Ovary (tissue), 10 donors: ENCODE measurements at places on chromosomes 3 and 15. TPM values are rescaled to one million over a fixed set of nuclear protein-coding genes. Genes with fewer than 3 reads are reported as not detected.

DNA sequence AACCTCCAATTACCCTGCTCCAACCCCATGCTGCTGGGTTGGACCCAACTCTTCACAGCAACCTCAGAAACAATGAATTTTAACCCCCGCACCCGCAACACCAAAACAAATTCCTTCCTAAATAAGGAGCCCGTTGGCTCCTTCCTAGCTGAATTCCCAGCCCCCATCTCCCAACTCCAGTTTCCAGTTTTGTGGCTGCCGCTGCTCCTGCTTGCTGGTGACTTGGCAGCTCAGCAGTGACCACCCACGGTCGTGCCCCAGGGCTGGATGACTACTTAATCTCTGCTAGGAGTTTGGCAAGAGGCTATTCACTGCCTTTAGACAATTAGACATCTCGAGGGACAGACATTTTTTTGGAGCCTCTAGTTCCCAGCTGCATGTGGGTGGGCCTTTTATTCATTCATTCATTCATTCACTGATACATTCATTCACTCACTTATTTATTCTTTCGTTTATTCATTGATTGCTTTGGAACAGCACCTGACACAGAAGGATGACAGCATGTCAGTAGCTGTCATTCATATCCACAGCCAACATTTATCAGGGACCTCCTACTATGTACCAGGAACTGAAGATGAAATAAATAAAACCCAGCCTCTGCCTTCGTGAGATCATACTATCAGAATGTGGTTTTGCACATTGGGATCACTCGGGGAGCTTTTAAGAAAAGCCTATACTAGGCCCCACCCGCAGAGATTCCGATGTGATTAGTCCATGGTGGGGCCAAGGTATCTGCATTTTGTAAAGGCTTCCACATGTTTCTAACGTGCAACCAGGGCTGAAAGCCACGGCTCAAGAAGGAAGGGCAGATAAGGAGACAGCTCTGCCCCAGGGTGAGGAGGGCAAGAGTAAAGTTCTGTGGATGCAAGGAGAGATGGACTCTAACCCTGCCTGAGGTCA lies 256.5 kb downstream of the SHQ1 start:
- no peaks in the 10 kb centered on the region for H3K36me3 ChIP-seq
- H3K4me3 ChIP-seq, result no peak overlapping the region
- H3K27me3 ChIP-seq, result no peaks in the 10 kb centered on the region
- peaks cover 2% of the 10 kb centered on the region for H3K4me1 ChIP-seq
- peak; percentile 43 for DNase-seq
- no peak overlapping the region for H3K27ac ChIP-seq

Gene ZPLD1
- total RNA-seq, result not detected

Gene POPDC2
- 2.4 TPM for total RNA-seq

DNA sequence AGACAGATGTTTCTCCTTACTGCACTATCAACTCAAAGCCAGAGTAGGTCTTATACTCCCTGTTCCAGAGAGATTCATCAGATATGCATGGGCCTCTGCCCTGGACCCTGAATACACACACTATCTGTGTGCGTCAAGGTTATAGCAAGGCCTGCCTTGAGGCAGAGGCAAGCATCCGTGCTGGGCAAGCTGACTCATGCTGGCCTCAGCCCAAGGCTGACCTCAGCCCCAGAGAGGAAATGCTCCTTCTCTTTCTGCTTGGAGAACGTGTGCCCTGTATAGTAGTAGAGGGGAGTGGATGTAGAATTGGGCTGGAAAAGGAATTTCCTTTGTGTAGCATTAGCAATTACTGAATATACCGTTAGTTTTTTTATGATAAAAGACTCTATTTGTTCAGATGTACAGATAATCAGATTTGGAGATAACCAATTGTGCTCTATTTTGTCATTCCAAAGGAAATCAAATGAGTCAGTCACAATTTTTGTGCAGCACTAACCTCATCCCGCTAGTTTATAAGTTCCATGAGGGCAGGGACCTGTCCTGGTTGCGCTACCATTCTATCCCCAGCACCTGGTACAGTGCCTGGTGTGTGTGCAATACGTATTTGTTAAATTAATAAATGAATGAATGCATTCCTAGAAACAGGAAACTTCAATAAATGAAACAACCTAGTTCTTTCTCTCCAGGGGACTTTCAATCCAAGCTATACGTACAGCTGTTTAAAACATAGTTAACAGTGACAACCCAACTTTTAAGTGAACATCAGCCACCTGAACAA lies 13.3 kb upstream of the PAQR9 start:
- peak; percentile 79 for DNase-seq
- no peaks in the 10 kb centered on the region for H3K36me3 ChIP-seq
- no peak overlapping the region for H3K27ac ChIP-seq

Gene GSK3B
- total RNA-seq, result 25.3 TPM

Gene FGF7
- 38.9 TPM for total RNA-seq

Gene SCN5A
- 1.4 TPM for total RNA-seq

GRCh38 chr3:122952520-122952919 lies 75.0 kb downstream of the SEMA5B start:
- DNase-seq, result no peak
- H3K4me3 ChIP-seq, result no peak overlapping the region
- H3K4me1 ChIP-seq, result peaks cover 1% of the 10 kb centered on the region
- H3K27ac ChIP-seq, result no peak overlapping the region
- H3K27me3 ChIP-seq, result no peaks in the 10 kb centered on the region

Gene SLCO2A1
- 6.3 TPM for total RNA-seq

GRCh38 chr15:40899536-40900207 lies 5.4 kb downstream of the VPS18 start:
- H3K27ac ChIP-seq, result no peak overlapping the region
- no peak for DNase-seq
- no peaks in the 10 kb centered on the region for H3K4me1 ChIP-seq
- H3K27me3 ChIP-seq, result no peaks in the 10 kb centered on the region

DNA sequence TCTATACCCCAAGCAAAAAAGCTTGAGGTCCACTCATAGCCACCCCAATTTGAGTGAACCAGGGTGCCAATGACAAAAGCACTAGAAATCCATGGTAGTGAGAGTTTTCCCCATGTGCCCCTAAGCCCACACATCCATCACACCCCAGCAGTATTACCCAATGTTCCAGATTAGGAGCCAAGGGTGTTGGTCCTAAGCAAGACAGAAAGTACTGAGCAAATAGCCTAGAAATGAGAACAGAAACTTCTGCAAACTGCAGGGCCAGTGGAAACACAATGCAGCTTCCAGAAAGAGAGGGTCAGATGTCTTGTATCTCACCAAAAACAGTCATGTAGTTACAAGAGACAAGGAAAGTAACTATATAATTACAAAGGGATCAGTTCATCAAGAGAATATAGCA lies 10.9 kb upstream of the OXTR start:
- DNase-seq, result no peak
- H3K4me1 ChIP-seq, result no peaks in the 10 kb centered on the region
- H3K36me3 ChIP-seq, result no peaks in the 10 kb centered on the region
- H3K27me3 ChIP-seq, result no peaks in the 10 kb centered on the region
- H3K4me3 ChIP-seq, result no peak overlapping the region
- no peak overlapping the region for H3K27ac ChIP-seq

Gene IVD
- 61.6 TPM for total RNA-seq

Gene HCLS1
- total RNA-seq, result 12.0 TPM

Gene GOLGA8J
- not detected for total RNA-seq

Gene PPCDC
- total RNA-seq, result 9.7 TPM

Gene ONECUT1
- not detected for total RNA-seq

Gene SPCS1
- 104 TPM for total RNA-seq

GRCh38 chr3:70800951-70801350 lies 488.5 kb upstream of the MDFIC2 start:
- H3K27me3 ChIP-seq, result no peaks in the 10 kb centered on the region
- DNase-seq, result no peak
- H3K36me3 ChIP-seq, result no peaks in the 10 kb centered on the region
- no peak overlapping the region for H3K27ac ChIP-seq

GRCh38 chr3:13581485-13582365 lies 32.8 kb downstream of the FBLN2 start:
- H3K4me3 ChIP-seq, result no peak overlapping the region
- no peak for DNase-seq
- H3K27me3 ChIP-seq, result no peaks in the 10 kb centered on the region
- no peak overlapping the region for H3K27ac ChIP-seq
- no peaks in the 10 kb centered on the region for H3K36me3 ChIP-seq

- no peaks in the 10 kb centered on the region for H3K4me1 ChIP-seq
- no peak overlapping the region for H3K27ac ChIP-seq
- H3K27me3 ChIP-seq, result no peaks in the 10 kb centered on the region
- no peak for DNase-seq
Observed at GRCh38 chr3:143099210-143099609, 20.4 kb upstream of the CHST2 start.

Gene FSTL1
- 112 TPM for total RNA-seq

DNA sequence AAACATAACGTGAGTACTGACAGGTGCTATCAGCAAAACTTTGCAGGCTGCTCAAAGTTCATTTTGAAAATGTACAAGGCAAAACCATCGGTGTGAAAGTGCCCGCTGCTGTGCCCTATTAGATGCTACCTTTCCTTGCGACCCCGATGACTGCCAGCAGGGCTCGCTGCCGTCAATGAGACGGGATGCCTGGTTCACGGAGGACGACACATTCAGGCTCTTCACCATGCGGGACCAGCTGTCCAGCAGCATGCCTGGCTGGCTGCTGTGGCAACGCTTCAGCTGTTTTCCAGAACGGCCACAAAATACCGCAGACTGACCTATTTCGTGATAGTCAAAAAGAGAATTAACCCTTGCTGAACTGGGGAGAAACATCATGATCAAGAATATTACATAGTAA lies 92.7 kb upstream of the OCA2 start:
- no peaks in the 10 kb centered on the region for H3K36me3 ChIP-seq
- no peak overlapping the region for H3K27ac ChIP-seq
- peak; percentile 76 for DNase-seq
- no peak overlapping the region for H3K4me3 ChIP-seq

Gene SERPINI2
- total RNA-seq, result 0.20 TPM

- H3K27ac ChIP-seq, result no peak overlapping the region
- no peaks in the 10 kb centered on the region for H3K4me1 ChIP-seq
- no peaks in the 10 kb centered on the region for H3K27me3 ChIP-seq
- DNase-seq, result no peak
- no peak overlapping the region for H3K4me3 ChIP-seq
- H3K36me3 ChIP-seq, result no peaks in the 10 kb centered on the region
Observed at GRCh38 chr15:73792415-73792814, 39.3 kb upstream of the INSYN1 start.

Gene VGLL3
- total RNA-seq, result 13.4 TPM

DNA sequence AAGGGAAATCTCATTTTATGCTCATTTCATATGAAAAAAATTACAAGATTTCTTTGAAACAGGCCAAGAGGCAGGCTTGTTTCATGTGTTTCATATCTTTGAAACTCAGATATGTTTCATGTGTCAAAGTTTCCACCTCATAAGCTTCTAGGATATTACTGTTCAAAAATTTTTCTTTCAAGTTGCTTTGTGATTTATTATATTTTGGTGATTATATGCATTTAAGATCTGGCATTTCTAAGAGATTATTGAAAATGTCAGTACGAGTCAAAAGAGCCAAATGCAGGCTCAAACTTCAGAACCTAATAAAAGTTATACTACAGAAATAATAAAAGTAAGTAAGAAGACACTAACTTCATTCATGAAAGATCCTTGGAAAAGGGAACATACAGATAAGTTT lies 590.1 kb downstream of the UNC13C start:
- no peak overlapping the region for H3K27ac ChIP-seq
- no peaks in the 10 kb centered on the region for H3K4me1 ChIP-seq
- no peaks in the 10 kb centered on the region for H3K36me3 ChIP-seq
- H3K4me3 ChIP-seq, result no peak overlapping the region
- DNase-seq, result no peak
- no peaks in the 10 kb centered on the region for H3K27me3 ChIP-seq

DNA sequence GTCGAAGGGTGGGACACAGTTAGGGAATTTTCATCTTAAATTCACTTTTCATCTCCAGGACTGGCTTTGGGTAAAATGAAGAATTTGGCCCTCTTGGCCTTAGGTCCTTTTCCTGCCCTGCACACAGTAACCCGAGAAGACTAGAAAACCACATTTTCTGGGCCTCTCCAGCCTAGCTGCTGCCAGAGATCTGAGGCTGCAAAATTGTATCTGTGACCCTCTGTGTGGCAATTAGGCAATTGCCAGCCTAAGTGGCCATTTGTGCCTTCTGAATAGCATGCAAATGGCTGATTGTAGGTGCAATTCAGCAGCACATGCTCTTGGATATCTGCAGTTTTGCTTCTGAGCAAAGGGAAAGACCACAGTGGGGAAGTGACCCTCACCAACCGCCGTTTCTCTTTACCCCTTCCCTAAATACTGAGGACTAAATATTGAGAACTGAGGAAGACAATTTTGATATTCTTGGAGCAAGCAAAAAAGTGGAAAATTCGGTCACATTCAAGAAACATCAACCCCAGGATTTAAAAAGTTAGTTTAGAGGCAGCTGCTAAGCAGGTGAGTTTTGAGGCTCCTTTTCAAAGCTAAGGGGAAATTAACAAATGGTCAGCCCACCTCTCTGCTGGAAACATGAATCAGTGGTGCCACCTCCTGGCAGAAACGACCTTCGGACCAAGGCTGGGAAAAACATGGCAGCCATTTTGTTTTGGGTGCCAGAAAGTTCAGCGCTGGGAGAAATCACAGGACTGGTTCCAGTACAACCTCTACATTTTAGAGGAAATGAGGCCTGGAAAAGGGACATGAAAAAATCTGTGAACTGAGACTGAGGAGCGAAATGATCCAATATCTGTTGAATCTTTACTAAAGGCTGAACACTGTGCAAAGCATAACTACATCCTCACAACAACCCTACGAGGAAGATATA lies 56.6 kb upstream of the PRTG start:
- H3K4me3 ChIP-seq, result no peak overlapping the region
- no peaks in the 10 kb centered on the region for H3K36me3 ChIP-seq
- no peak overlapping the region for H3K27ac ChIP-seq
- H3K27me3 ChIP-seq, result no peaks in the 10 kb centered on the region

Gene HRG
- total RNA-seq, result not detected

DNA sequence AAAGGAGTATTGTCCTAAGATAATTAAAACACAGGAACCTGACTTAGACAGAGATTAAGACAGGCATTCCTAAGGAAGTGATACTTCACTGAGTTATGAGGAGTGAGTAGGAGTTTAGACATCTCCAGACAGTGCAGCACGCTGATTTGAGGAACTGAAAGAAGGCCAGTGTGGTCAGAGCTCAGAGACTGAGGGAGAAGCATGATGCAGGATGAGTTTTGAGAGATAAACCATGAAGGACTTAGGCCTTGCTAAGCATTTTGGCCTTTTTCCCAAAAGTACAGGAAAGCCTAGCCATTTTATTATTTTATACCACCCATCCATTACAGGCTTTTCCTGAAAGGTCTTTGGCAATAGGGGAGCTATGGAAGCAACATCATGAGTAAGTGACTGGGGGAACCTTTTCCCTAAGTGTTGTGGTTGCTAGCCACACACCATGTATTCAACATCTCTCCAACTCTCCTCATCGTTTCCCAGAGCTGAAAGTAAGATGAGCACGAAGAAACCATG lies 375.6 kb upstream of the TPRG1 start:
- H3K27ac ChIP-seq, result no peak overlapping the region
- H3K4me1 ChIP-seq, result peaks cover 3% of the 10 kb centered on the region
- no peak for DNase-seq
- H3K4me3 ChIP-seq, result no peak overlapping the region
- H3K27me3 ChIP-seq, result no peaks in the 10 kb centered on the region
- no peaks in the 10 kb centered on the region for H3K36me3 ChIP-seq

- no peak overlapping the region for H3K4me3 ChIP-seq
- H3K36me3 ChIP-seq, result no peaks in the 10 kb centered on the region
- no peaks in the 10 kb centered on the region for H3K27me3 ChIP-seq
- no peak for DNase-seq
- H3K4me1 ChIP-seq, result no peaks in the 10 kb centered on the region
Observed at GRCh38 chr3:52596658-52597265, 60.4 kb downstream of the UQCC5 start.

GRCh38 chr3:165820671-165821123 lies 16.5 kb downstream of the BCHE start:
- H3K27ac ChIP-seq, result no peak overlapping the region
- H3K4me3 ChIP-seq, result no peak overlapping the region
- H3K4me1 ChIP-seq, result no peaks in the 10 kb centered on the region
- H3K36me3 ChIP-seq, result no peaks in the 10 kb centered on the region
